ENCODE measurements at places on chromosomes 2 and 18. TPM values are rescaled to one million over a fixed set of nuclear protein-coding genes. Genes with fewer than 3 reads are reported as not detected.

RBM44 gene
- total RNA-seq, result 0.75 TPM

IL1A gene
- total RNA-seq, result 5.4 TPM

RASGRP3 gene
- 8.4 TPM for total RNA-seq

EVX2 gene
- not detected for total RNA-seq

DNAH7 gene
- total RNA-seq, result not detected

ETAA1 gene
- 10.7 TPM for total RNA-seq

MTCL1 gene
- 0.75 TPM for total RNA-seq

CCBE1 gene
- not detected for total RNA-seq

NDUFB3 gene
- 133 TPM for total RNA-seq

ERFE gene
- not detected for total RNA-seq

- H3K36me3 ChIP-seq, result peaks cover 11% of the 10 kb centered on the region
- peak; percentile 81 for DNase-seq
- no peaks in the 10 kb centered on the region for H3K27me3 ChIP-seq
- H3K27ac ChIP-seq, result peak within 1 kb of the TSS; percentile 86
- H3K4me1 ChIP-seq, result peaks cover 71% of the 10 kb centered on the region
These were observed at the start of gene MGAT4A for GRCh38 chr2:98731041-98731893. Gene MGAT4A (minus strand): TSS chr2:98731132. CDS start chr2:98726332, 4,800 bp downstream.

DNA sequence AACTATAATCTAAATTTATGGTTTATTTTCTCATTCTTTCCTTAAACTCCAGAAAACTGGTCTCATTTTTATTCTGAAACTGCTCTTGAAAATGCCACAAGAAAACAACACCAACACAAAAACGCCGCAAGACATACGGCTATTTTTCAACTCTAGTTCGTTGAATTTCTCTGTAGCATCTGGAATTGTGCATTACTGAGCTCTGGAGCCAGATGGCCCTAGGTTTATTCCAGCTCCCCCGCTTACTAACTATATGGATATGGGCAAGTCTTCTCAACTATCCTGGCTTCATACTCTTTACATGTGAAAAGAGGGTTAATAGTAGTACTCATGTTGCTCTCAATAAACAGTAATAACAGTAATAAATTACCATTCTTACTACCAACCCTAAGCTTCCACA lies 19.9 kb downstream of the FAM98A start:
- peaks cover 7% of the 10 kb centered on the region for H3K36me3 ChIP-seq
- no peak overlapping the region for H3K4me3 ChIP-seq
- H3K4me1 ChIP-seq, result peaks cover 14% of the 10 kb centered on the region
- DNase-seq, result no peak
- no peak overlapping the region for H3K27ac ChIP-seq

DNA sequence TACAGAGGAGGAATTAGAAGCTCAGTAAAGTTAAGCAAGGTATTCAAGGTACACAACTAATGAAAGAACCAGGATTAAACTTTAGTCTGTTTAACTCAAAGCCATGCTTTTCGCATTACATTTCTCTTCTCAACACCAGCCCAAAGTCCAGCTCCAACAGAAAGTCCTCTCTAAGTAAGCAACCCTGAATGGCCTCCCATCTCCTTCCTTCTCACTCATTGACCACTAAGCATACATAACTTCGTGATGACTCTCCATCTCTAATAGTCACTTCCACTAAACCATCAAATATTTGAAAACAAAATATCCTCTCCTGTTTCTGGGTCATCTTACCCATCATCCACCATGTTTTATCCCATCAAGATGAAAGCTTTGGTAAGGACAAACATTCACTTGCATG lies 219.8 kb downstream of the RAD51AP2 start:
- H3K4me1 ChIP-seq, result no peaks in the 10 kb centered on the region
- H3K36me3 ChIP-seq, result no peaks in the 10 kb centered on the region
- DNase-seq, result no peak
- H3K27me3 ChIP-seq, result no peaks in the 10 kb centered on the region
- H3K4me3 ChIP-seq, result no peak overlapping the region
- H3K27ac ChIP-seq, result no peak overlapping the region

GRCh38 chr2:41431756-41432155 lies 616.1 kb upstream of the PKDCC start:
- H3K27me3 ChIP-seq, result no peaks in the 10 kb centered on the region
- no peak for DNase-seq
- H3K4me1 ChIP-seq, result no peaks in the 10 kb centered on the region
- no peak overlapping the region for H3K27ac ChIP-seq
- H3K4me3 ChIP-seq, result no peak overlapping the region

DNA sequence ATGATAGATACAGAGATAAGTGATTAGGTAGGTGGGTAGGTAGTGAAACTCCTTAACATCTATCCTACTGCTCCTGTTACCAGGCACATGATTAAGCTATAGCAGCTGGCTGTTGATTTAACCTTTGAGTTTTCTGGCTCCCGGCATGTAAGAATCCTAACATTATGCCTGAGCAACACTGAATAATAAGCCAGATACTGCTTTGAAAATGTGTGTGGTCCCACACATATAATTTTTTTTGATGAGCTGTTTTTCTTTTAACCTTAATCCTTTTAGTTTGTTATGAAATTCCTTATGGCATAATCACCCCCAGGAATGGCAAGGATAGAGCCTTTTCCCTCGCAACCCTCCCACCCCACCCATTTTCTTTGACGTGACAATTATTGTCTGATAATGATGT lies 104.2 kb upstream of the NEUROD1 start:
- no peak overlapping the region for H3K27ac ChIP-seq
- H3K4me1 ChIP-seq, result peaks cover 10% of the 10 kb centered on the region
- DNase-seq, result no peak
- H3K27me3 ChIP-seq, result peaks cover 3% of the 10 kb centered on the region
- H3K4me3 ChIP-seq, result no peak overlapping the region
- no peaks in the 10 kb centered on the region for H3K36me3 ChIP-seq

GRCh38 chr2:102672107-102672776 lies 52.9 kb downstream of the SLC9A2 start:
- no peak overlapping the region for H3K4me3 ChIP-seq
- H3K27ac ChIP-seq, result no peak overlapping the region
- H3K4me1 ChIP-seq, result no peaks in the 10 kb centered on the region
- peaks cover 18% of the 10 kb centered on the region for H3K27me3 ChIP-seq
- DNase-seq, result no peak

- H3K27me3 ChIP-seq, result no peaks in the 10 kb centered on the region
- no peaks in the 10 kb centered on the region for H3K36me3 ChIP-seq
These were observed 168.8 kb upstream of the VRK2 start for GRCh38 chr2:57877811-57878170.

DNA sequence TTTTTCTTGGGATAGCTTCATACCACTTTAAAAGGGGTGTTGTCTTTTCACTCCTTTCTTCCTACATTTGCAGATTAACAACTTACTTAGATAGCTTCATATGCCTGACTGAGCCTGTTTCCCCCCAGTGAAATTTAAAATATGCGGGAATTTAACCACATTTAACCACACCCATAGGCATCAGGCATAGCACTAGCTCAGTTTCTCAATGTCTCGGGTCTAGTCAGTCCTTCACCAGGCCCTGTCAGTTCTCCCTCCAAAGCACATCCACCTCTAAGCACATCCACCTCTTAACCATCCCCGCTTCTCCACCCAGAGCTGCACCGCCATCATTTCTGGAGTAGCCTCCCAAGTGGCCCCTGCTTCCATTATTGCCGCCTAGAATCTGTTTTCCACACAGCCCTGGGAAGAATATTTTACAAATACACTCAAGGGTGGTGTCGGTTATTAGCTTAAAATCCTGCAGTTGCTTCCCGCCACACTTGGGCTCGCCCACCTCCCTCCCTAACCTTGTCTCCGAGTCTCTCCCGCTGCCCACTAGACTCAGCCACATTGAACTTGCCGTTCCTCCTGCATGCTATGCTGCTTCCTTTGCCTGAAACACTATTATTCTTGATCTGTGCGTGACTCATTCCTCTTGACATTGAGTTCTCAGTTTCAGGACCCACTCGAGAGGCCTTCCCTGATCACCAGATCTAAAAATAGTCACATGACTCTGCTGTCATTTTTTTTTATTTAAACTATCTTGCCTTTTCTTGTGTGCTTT lies 68.3 kb downstream of the SPTBN1 start:
- H3K36me3 ChIP-seq, result no peaks in the 10 kb centered on the region
- no peak overlapping the region for H3K27ac ChIP-seq
- H3K27me3 ChIP-seq, result peaks cover 12% of the 10 kb centered on the region
- no peak overlapping the region for H3K4me3 ChIP-seq

GRCh38 chr2:12051831-12052230 lies 305.4 kb downstream of the LPIN1 start:
- H3K4me3 ChIP-seq, result no peak overlapping the region
- H3K27me3 ChIP-seq, result peaks cover 13% of the 10 kb centered on the region
- no peak overlapping the region for H3K27ac ChIP-seq
- no peaks in the 10 kb centered on the region for H3K4me1 ChIP-seq
- no peak for DNase-seq
- H3K36me3 ChIP-seq, result no peaks in the 10 kb centered on the region

GRCh38 chr2:7427293-7428060 lies 510.3 kb downstream of the RNF144A start:
- peaks cover 5% of the 10 kb centered on the region for H3K27me3 ChIP-seq
- H3K27ac ChIP-seq, result peak overlapping the region; percentile 59
- H3K36me3 ChIP-seq, result peaks cover 4% of the 10 kb centered on the region
- H3K4me1 ChIP-seq, result peaks cover 43% of the 10 kb centered on the region
- DNase-seq, result no peak

DNA sequence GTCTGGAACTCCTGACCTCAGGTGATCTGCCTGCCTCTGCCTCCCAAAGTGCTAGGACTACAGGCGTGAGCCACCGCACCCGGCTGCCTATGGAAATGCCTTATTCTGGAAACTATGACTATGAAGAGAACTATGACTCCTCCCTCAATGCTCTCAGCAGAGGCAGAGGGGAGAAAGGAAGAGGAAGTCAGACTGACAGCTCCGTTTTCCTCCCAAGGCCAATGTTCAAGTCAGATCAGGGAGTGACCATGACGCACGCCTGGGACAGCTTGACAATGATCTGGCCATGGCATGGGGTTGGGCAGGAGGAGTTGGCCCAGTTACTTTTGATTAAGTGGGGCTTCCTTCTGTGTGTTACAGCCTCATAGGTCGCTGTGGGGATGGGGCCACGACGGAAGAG lies 44.3 kb upstream of the MRPL33 start:
- no peak for DNase-seq
- H3K4me3 ChIP-seq, result no peak overlapping the region
- H3K36me3 ChIP-seq, result no peaks in the 10 kb centered on the region
- no peaks in the 10 kb centered on the region for H3K27me3 ChIP-seq
- H3K27ac ChIP-seq, result no peak overlapping the region
- H3K4me1 ChIP-seq, result peaks cover 14% of the 10 kb centered on the region

- H3K27ac ChIP-seq, result no peak overlapping the region
- no peak overlapping the region for H3K4me3 ChIP-seq
- no peaks in the 10 kb centered on the region for H3K36me3 ChIP-seq
- no peak for DNase-seq
- H3K4me1 ChIP-seq, result no peaks in the 10 kb centered on the region
- peaks cover 2% of the 10 kb centered on the region for H3K27me3 ChIP-seq
These were observed 61.8 kb upstream of the EFEMP1 start for GRCh38 chr2:55985406-55985805.

- DNase-seq, result peak; percentile 42
- peaks cover 85% of the 10 kb centered on the region for H3K4me1 ChIP-seq
- H3K27ac ChIP-seq, result peak overlapping the region; percentile 86
- H3K27me3 ChIP-seq, result peaks cover 45% of the 10 kb centered on the region
- no peaks in the 10 kb centered on the region for H3K36me3 ChIP-seq
These were observed 13.6 kb upstream of the CXCR4 start for GRCh38 chr2:136131484-136131960.

- H3K27ac ChIP-seq, result no peak overlapping the region
- no peaks in the 10 kb centered on the region for H3K27me3 ChIP-seq
- no peak overlapping the region for H3K4me3 ChIP-seq
- no peak for DNase-seq
These were observed 85.1 kb downstream of the UGP2 start for GRCh38 chr2:63926815-63927214.

- DNase-seq, result peak; percentile 38
- no peaks in the 10 kb centered on the region for H3K27me3 ChIP-seq
- H3K4me3 ChIP-seq, result no peak overlapping the region
- H3K4me1 ChIP-seq, result peaks cover 8% of the 10 kb centered on the region
These were observed 344.9 kb downstream of the DCDC2C start for GRCh38 chr2:4047961-4048891.

- no peak overlapping the region for H3K4me3 ChIP-seq
- no peaks in the 10 kb centered on the region for H3K27me3 ChIP-seq
- H3K27ac ChIP-seq, result no peak overlapping the region
- H3K4me1 ChIP-seq, result no peaks in the 10 kb centered on the region
These were observed 1118.8 kb upstream of the ZEB2 start for GRCh38 chr2:145638675-145639074.

- no peak overlapping the region for H3K4me3 ChIP-seq
- H3K4me1 ChIP-seq, result no peaks in the 10 kb centered on the region
- no peak overlapping the region for H3K27ac ChIP-seq
These were observed 63.7 kb upstream of the TANC1 start for GRCh38 chr2:158904627-158905177.

GRCh38 chr2:145909766-145910165 lies 1389.8 kb upstream of the ZEB2 start:
- no peak overlapping the region for H3K4me3 ChIP-seq
- H3K36me3 ChIP-seq, result no peaks in the 10 kb centered on the region
- no peaks in the 10 kb centered on the region for H3K27me3 ChIP-seq

- no peak overlapping the region for H3K4me3 ChIP-seq
- H3K27me3 ChIP-seq, result no peaks in the 10 kb centered on the region
- no peak overlapping the region for H3K27ac ChIP-seq
- peaks cover 5% of the 10 kb centered on the region for H3K36me3 ChIP-seq
These were observed 74.7 kb downstream of the ZEB2 start for GRCh38 chr2:144445196-144445595.

- peaks cover 55% of the 10 kb centered on the region for H3K36me3 ChIP-seq
- peak overlapping the region; percentile 98 for H3K27ac ChIP-seq
- H3K4me1 ChIP-seq, result peaks cover 80% of the 10 kb centered on the region
- DNase-seq, result peak; percentile 42
These were observed 23.7 kb upstream of the ACKR3 start for GRCh38 chr2:236545814-236546480.

DNA sequence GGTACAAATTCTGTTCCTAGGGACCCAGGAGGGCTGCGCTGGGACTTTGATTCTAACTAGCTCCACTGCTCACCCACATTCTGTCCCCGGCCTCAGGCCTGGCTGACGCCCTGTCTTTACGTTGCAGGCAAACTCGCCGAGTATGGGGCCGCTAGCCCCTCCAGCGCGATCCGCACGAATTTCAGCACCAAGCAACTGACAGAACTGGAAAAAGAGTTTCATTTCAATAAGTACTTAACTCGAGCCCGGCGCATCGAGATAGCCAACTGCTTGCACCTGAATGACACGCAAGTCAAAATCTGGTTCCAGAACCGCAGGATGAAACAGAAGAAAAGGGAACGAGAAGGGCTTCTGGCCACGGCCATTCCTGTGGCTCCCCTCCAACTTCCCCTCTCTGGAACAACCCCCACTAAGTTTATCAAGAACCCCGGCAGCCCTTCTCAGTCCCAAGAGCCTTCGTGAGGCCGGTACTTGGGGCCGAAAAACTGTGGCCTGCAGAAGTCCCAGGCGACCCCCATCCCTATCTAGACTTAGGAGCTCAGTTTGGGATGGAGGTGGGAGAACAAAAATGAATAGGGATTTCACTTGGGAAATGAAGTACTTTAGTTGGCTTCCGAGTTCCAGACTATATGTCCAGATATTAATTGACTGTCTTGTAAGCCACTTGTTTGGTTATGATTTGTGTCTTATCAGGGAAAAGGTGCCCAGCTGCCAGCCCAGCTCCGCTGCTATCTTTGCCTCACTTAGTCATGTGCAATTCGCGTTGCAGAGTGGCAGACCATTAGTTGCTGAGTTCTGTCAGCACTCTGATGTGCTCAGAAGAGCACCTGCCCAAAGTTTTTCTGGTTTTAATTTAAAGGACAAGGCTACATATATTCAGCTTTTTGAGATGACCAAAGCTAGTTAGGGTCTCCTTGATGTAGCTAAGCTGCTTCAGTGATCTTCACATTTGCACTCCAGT lies 1.5 kb downstream of the HOXD1 start:
- peaks cover 13% of the 10 kb centered on the region for H3K4me1 ChIP-seq
- H3K36me3 ChIP-seq, result peaks cover 4% of the 10 kb centered on the region
- no peak for DNase-seq
- peaks cover 69% of the 10 kb centered on the region for H3K27me3 ChIP-seq
